ENCODE measurements at places on chromosomes 12 and 14.

DNA sequence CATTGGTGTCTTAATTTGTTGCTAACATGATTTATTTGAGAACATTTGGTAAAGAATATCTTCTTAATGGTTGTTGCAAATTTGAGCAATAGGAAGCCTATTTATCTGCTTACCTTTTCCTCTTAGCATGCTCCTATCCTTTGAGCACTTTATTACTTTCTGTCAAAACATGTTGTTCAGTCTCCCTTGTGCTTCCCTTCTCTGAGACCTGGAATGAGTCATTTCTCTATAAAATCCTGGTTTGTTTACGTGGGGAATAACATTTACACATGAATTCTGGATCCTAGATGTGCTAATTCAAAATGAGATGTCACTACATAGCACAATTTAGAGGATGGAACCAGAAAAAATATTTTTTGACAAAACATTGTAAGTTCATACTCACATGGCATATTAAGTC, 844.0 kb upstream of the LRFN5 start:
- DNase-seq: no peak

DNA sequence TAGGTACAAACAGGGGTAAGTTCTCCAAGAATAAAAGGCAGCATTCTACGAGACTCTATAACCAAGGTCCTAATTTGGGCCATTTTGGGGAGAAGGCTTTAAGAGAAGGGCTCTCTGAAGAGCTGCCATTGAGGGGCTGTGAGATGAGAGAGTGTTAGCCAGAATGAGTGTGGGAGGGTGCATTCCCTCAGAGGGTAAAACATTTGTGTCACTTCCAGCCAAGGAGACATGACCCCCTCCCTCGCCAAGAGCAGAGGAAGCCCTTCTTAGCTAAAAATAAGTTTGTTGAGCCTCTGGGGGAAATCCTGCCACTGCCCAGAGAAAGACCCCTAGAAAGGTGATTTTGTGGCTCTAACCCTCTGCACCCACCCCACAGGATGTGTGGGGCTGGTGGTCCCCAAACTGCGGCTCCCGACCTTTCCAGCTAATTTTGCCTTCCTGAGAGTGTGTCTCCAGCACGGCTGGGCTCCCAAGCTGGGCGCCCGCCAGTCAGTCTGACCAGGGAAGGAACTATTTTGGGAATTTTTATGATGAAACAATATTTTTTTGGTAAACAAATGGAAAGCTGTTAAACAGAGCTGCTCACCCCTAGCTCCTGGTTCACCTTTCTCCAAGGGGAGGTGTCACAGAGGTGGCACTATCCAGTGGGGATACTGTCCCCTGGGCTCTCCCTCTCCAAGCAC, 65.9 kb upstream of the JDP2 start:
- no peak for DNase-seq

DNA sequence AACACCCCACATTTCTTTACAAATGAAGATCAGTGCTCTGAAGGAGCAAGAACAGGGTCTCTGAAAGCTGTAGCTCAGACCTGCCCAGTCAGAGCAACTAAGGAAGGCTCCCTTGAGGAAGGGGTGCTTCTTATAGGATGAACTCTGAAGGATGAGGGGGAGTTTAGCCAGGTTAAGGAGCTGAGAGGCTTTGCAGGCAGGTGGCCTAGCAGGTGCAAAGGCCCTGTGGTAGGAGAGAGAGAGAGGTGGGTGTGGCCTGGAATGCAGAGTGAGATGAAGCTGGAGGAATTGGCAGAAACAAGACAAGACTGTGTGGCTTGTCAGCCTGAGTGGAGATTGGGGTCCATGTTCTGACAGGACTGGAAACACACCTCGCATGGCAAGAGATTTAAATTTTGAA, 20.5 kb upstream of the FAM222A start:
- DNase-seq: no peak

DNA sequence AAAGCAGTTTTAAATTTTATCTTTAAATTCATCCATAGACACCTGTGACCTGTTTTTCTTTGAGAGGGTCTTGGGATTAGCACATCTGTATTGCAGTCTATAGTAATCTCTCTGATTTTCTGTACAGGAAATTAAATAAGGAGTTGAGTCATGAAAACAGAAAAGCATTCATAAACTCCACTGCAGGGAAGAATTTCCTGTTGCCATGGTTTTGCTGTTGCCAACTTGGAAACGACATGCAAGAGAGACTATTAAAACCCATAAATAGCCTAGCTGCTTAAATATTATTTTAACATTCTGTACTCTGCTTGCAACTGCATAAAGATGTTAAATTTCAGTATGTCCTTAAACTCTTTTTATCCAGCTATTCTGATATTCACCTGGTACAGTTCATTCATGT, 281.0 kb upstream of the RGS6 start:
- peak; percentile 91 for DNase-seq

DNA sequence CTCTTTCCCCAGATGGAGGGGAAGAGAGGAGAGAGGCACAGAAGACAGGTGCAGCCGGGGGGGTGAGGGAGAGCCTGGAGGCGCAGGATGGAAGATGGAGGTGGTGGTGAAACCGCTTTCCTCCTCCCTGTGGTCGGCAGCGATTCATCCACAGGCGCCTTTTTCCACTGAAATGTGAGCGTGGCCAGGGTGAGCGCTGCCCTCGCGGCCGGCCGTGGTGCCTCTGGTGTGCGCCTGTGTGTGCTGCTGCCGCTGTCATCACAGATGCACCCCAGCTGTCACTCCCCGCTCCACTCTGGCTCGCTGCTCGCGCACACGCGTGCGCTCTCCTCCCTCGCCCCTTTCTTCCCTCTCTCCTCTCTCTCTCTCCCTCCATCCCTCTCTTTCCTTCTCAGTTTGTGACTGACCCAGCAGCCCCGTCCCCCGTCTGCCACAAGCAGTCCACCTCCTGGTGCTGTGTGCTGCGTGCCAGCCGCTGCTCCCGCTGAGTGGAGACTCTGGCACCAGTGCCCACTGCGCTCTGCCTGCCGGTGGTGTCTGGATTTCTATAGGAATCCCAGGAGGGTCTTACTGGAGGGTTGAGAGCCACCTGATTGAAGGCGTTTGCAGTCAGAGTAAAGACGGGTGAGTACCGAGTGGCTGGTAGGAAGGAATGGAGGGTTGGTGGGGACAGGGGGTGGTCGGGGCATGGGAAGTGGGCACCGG, at the start of gene LRTM2:
LRTM2 (plus strand) TSS at position 375 of the 705 bp plus-strand sequence. CDS start 7,584 bp downstream, outside the sequence.
- no peak for DNase-seq

DNA sequence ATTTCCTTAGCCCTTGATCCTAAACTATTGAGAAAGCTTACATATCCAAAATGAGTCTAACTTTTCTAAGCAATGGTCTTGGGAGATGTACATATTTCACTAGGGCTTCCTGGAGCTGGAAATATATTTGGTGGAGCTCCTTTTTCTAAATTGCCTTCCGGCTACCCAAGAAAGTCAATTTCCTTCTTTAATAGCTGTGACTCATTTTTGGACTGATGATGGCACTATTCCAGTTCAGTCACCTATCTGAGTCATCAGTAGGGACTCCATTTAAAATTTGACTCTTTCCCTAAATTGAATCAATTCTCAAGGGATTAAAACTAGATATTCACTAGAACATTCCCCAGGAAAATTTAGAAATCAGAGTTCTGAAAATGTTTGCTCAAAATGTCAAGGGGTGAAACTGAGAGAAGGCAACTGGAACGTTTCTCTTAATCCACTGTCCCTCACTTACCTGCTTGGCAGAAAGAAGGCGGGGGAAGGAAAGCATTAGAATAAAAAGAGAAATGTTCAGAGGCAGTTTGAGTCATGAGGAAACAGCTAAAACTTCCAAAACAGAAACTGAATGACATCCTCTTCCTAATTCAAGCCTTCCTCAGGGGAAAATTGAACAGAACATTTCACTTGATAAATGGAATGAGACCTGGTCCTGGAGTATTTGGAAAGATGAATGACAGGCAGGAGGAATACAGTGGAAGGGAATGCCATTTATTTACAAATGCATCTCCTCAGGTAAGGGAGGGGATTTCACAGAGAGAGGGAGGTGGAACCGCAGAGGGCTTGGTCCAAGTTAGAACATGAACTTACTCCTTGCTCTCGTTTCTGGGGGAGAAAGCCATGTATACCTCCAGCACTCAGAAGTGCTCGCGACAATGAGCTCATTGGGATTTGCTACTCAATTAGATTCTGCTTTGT, 91.2 kb downstream of the RGS6 start:
- DNase-seq: no peak

- no peak for DNase-seq
These were observed 5.0 kb downstream of the DAD1 start for GRCh38 chr14:22583994-22584393.

- DNase-seq: no peak
These were observed 164.3 kb upstream of the TMPO start for GRCh38 chr12:98351089-98351488.

- DNase-seq: no peak
These were observed 32.0 kb downstream of the NGB start for GRCh38 chr14:77238996-77239395.

DNA sequence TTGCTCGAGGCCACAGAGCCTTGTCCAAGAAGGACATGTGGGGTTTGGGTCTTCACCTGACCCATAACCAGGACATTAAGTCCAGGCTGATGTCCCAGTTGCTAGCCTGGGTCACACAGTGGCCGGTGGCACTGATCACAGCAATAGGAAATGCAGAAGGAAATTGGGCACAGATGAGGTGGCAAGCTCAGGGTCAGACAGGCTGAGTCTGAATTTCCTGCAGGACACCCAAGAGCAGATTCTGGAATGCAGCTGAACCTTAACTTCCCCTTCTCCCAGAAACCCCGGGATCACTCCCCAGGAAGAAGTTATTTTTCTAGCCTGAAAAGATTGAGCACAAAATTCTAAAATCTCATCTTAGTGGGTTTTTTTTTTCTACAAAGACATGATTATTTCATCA, 199.9 kb downstream of the KSR2 start:
- DNase-seq: no peak

- DNase-seq: no peak
These were observed 14.8 kb upstream of the JDP2 start for GRCh38 chr14:75413013-75413412.

DNA sequence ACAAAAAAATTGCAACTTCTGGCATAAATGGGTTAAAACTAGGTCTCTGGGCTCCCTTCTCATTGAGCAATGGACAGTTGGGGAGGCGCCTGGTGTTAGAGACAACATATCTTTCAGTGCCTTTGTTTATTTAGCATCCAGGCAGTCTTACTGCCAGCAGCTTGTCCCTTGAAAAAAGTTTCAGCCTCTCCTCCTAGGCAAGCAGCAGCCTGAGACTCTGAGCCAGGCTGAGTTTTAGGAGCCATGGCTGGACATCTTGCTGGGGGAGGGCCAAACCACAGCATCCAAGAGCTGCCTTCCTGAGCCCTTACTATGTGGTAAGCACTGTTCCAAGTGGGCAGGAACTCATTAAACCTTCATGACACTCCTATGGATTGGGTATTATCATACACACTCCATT, 10.1 kb upstream of the JDP2 start:
- peak; percentile 28 for DNase-seq

GRCh38 chr14:22047115-22047514, 373.5 kb upstream of the OR4E1 start:
- no peak for DNase-seq

- DNase-seq: no peak
These were observed 372.8 kb downstream of the TMEM132D start for GRCh38 chr12:129530984-129531383.

GRCh38 chr12:56953314-56953713, 4.1 kb downstream of the RDH16 start:
- no peak for DNase-seq

DNA sequence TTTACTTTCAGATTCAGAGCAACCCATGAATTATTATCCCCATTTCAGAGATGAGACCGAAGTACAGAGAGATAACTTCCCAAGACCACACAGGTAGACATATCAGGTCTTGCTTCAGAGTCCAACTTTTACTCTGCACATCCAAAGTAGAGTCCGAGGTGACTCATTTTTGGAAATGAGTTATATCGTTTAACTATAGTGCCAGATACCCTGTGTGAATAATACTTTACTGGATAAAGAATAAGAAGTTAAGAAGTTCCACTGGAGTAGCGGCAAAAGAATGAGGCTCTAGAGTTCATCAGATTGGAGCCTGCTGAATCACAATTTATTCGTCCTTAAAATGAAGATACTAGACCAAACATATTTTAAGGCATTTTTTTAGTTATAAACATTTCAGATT, 124.7 kb downstream of the EPS8 start:
- DNase-seq: no peak

DNA sequence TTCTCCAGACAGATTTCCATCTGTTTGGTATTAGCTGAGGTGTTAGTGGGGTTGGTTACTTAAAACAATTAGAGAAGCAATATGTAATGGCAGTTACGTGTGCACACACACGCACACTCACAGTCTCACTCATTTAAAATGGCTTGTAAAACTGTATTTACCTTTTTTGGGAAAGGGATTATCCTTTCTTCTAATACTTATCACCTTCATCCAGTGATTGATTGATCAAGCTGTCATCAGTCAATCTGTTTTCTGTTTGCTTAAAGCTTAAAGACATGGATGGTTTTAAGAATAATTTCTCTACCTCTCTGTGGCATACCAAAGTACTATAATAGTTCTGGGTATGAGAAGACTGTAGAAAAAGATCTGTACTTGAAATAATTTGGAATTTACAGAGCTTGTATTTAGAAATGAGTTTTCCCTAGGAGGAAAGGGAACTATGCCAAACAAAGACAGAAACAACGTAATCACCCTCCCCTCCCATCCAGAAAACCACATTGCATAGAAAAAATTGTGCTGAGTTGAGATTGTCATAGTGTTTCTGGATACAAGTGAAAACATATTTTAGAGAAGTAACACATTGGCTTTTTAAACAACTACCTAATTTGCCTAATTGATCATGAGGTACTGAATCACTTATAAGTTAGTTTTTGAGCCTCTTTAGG, 455.8 kb downstream of the PCNX1 start:
- DNase-seq: peak; percentile 79

GRCh38 chr12:67441736-67442346, 172.7 kb downstream of the CAND1 start:
- peak; percentile 80 for DNase-seq

- DNase-seq: no peak
These were observed 137.2 kb upstream of the PLEKHA5 start for GRCh38 chr12:18992336-18992735.

DNA sequence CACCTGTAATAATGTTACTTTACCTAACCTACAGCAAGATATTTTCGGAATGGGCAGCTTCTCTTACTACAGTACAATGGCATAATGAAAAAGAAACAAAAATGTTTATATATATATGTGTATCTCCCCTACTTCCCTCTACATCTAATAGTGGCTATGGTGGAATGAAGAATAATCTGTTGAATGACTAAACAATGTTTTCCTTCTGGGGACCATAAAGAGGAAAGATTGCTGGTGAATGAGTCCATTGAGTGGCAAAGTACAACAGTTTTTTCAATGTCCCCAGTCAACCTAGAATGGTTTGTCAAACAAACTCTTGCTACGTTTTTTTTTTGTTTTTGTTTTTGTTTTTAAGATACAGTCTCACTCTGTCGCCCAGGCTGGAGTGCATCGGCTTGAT, 47.2 kb downstream of the RALGAPA1 start:
- DNase-seq: no peak

- DNase-seq: peak; percentile 34
These were observed at the start of gene FGF23 for GRCh38 chr12:4379405-4379804. TSS of gene FGF23 (minus strand) at chr12:4379712. CDS start at chr12:4379582, 130 bp downstream.

DNA sequence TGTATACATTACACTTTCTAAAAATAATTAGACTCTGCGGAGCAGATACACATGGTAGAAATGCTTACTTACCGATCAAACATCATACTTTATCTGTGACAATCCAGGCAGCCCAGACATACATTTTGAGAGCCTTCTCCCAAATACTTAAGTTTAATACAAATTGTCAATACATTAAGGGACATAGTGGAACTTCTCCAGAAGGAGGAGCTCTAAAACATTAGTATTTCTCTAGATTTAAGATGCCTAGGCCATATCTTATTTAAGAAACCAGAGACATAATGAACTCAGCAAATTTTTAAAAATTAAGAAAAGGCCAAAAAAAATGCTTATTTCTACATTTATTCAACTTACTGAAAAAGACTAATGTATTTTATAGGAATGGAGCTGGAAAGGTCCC, 16.1 kb downstream of the ACSM4 start:
- peak; percentile 1 for DNase-seq

Measured in fibroblast of skin of scalp (primary cell).